Retinal pigment epithelial cell (primary cell): ENCODE measurements at places on chromosomes 1 and 21.

DNA sequence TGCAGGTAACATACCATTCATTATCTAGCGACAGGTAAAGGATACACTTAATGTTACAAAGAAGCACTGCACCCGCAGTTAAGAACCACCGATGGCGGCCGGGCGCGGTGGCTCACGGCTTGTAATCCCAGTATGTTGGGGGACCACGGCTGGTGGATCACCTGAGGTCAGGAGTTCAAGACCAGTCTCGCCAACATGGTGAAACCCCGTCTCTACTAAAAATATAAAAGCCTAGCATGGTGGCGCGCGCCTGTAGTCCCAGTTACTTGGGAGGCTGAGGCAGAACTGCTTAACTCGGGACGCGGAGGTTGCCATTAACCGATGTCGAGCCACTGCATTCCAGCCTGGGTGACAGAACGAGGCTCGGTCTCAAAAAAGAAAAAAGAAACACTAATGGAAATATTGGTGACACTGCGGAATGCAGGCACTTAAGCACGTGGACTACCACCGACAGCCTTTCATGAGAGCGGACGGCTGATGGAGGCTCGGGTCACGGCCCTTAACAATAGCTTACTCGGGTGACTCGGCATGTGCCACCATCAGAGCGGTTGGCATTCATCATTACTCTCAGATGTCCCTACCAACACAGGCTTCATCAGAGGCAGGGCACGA is 542 bp downstream of the GAS5 start:
- DNase-seq: no peak

- no peak for DNase-seq
Observed at GRCh38 chr1:62991152-62991551, 207.2 kb downstream of the ATG4C start.

GRCh38 chr1:78005755-78006154 is 1.0 kb downstream of the DNAJB4 start:
- DNase-seq: peak; percentile 87

DNA sequence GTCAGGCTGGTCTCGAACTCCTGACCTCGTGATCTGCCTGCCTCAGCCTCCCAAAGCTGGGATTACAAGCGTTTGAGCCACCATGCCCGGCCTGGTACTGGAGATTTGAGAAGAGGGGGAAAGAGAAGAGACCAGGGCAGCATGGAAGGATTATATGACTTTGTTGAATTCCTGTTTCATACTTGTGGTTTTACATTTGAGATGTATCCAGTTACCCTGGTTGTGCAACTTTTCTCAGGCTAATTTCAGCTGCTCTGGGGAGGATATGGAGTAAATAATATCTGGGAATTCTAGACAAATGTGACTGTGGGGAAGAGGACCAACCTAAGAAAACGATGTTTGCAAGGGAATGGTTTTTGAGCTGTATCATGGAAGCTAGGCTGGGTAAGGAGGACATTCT is 89.5 kb upstream of the GREM2 start:
- peak; percentile 88 for DNase-seq

GRCh38 chr1:178500091-178500770 is 3.5 kb upstream of the CLEC20A start:
- no peak for DNase-seq

DNA sequence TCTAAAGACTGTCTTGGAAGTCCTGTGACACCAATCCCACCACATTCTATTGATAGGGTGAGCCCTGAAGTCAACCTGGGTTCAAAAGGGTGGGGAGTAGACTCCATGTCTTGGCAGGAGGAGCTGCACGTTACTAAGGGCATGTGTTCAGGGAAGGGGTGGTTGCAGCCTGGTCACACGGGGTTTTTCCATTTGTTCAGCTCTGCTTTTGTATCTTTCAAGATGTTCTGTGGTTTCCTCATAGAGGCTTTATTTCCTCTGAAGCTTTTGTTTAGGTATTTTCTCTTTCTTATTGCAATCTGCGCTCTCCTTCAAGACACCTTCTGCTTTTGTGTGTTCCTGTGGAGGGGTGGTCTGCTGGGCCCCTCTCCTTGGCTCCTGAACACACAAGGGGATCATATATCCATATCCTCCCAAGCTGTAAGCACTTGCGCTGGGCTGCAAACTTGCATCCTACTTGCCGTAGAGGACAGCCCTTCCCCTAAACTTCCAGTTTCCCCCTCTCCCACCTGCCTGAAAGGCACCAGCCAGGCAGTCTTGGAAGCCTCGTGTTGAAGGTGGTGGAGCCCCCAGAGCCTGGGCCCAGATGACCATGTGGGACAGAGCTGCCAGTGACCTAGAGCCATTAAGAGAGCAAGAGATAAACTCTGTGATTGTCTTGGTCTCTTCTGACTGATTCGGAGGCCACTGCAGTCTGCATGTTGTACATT is 62.5 kb upstream of the TRAPPC10 start:
- no peak for DNase-seq

GRCh38 chr1:10288029-10288615 is 77.8 kb downstream of the KIF1B start:
- DNase-seq: no peak

DNA sequence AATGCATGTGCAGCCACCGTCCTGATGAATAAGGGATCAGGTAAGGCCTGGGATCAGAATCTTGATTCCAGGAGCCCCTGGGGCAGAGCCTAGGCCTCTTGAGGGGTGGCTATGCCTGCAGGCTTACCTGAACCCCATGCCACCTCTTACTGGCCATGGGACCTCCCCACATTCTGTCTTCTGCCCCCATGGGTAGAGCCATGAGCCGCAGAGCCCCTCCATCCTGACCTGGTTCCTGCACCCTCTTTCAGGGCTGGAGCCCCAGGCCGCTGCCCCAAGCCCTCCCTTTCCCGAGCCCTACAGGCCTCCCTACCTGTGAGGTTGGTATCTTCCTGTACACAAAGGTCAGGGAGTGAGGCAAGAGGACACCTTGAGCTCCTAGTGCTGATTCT is 120.8 kb downstream of the DMRTB1 start:
- DNase-seq: no peak

DNA sequence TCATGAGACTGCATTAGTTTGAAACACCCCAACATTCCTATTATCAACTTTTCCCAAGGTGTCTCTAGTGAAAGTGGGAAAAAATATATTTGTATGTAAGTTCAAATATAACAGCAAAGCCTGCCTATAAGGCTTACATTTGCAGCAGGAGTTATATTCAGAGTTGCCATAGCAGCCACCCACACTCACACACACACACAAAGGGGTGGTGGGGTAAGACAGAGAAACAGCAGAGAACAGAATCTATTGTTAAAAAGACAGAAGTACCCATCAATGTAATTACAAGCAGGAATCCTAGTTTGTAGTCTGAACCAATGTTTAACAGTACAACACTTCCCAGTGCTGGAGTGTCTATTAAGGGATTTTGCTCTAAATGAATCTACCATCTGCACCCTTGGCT is 55.0 kb downstream of the PLPPR5 start:
- DNase-seq: no peak

DNA sequence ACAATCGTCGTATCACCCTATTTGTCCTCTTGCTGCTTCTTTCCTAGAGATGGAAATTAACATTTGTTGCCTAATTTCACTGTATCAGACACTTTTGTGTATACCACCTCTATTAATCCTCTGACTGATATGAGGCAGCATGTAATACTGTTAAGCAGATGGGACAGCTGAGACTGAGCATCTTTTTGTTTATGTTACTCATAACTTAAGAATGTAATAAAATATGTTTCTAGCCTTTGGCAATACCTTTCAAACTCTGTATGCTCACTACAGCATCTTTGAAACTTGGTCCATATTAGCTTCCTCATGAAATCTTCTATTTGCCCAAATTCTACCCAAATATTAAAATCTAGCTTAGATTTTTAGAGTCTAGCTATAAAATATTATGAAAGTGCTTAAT is 2.3 kb downstream of the OR14K1 start:
- no peak for DNase-seq

- no peak for DNase-seq
Observed at GRCh38 chr1:116850436-116850835, 59.3 kb upstream of the PTGFRN start.

GRCh38 chr1:55044617-55045397 is 5.5 kb downstream of the PCSK9 start:
- no peak for DNase-seq

DNA sequence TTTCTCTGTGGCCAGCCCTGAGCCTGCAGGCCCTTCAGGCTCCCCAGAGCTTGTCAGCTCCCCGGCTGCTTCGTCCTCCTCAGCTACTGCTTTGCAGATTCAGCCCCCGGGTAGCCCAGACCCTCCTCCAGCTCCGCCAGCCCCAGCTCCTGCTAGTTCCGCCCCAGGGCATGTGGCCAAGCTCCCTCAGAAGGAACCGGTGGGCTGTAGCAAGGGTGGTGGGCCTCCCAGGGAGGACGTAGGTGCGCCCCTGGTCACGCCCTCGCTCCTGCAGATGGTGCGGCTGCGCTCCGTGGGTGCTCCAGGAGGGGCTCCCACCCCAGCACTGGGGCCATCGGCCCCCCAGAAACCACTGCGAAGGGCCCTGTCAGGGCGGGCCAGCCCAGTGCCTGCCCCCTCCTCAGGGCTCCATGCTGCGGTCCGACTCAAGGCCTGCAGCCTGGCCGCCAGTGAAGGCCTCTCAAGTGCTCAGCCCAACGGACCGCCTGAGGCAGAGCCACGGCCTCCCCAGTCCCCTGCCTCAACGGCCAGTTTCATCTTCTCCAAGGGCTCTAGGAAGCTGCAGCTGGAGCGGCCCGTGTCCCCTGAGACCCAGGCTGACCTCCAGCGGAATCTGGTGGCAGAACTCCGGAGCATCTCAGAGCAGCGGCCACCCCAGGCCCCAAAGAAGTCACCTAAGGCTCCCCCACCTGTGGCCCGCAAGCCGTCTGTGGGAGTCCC is 45.4 kb downstream of the YARS1 start:
- no peak for DNase-seq

DNA sequence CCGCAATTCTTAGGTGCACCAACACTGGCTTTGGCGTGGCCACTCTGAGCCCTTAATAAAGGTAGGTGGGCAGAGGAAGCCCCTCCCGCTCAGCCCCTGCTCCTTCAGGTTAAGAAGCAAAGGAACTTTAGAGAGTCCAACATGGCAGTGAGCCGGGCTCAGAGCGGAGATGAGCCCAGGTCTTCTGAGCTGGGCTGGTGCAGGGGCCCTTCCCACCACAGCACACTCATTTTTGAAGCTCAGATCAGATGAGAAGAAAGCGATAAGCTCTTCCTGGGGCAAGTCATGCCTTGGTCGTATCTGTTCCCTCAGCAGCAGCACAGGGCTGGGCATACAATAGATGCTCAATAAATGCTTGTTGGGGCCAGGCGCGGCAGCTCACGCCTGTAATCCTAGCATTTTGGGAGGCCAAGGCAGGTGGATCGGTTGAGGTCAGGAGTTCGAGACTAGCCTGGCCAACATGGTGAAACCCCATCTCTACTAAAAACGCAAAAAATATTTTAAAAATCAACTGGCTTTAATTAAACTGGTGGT is 51.1 kb upstream of the TARDBP start:
- DNase-seq: no peak

- no peak for DNase-seq
Observed at GRCh38 chr1:219123036-219123435, 50.6 kb upstream of the LYPLAL1 start.

DNA sequence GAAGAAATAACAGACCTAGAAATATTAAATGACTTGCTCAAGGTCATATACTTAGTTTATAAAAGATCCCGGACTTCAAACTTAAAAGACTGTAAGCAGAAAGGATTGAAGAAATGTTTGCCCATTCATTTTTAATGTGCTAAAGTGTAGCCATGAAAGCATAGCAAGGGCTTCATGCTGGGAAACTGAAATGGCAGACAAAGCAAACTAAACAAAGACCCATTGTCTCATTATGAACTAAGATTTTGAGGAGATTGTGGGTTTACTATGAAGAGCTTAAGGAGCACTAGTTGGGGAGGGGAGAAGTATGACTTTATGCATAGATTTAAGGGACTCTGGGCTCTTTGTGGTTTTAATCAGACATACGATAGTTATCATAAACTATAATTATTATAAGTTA is 26.3 kb downstream of the ADAMTS1 start:
- no peak for DNase-seq

- DNase-seq: no peak
Observed at GRCh38 chr1:202837746-202838262, 27.1 kb downstream of the PCAT6 start.

- no peak for DNase-seq
Observed at GRCh38 chr1:40876891-40877290, 14.7 kb upstream of the CITED4 start.

DNA sequence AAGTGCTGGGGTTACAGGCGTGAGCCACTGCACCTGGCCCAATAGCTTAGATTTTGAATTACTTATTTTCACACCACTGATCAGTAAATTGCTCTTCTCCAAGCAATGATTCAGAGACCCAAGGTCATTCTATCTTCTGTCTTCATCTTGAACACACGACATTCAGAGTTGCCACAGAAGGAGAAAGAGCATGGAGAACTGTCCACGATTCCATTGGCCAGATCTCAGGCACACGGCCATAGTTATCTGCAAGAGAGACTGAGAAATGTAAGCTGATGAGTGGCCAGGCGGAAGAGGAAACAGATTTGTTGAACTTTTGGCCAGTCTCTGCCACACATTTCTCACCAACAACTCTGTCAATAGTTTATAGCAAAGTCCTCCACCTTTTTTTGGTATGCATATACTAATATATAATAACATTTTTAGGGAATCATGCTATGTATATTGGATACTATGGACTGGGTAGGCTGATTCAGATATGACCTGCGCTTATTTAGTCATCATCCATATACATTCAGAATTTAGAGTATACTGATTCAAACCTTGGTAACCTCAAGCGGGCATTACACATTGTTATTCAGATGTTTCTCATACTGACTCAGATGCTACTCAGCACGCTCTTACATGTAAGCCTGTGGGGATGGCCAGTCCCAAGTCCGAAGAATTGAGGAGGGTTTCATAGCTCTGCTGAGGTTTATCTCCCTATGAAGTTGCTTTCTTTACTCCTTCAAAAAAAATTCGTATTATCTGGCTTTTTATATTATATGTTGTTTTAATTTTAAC is 25.5 kb upstream of the CAP1 start:
- no peak for DNase-seq

GRCh38 chr1:186152620-186153239 is 222.3 kb downstream of the TPR start:
- DNase-seq: peak; percentile 27

GRCh38 chr1:64653466-64653865 is 91.4 kb upstream of the RAVER2 start:
- no peak for DNase-seq

- no peak for DNase-seq
Observed at GRCh38 chr1:199861020-199861795, 166.3 kb upstream of the NR5A2 start.

GRCh38 chr1:98988904-98989555 is 15.6 kb downstream of the PLPPR5 start:
- DNase-seq: no peak

- peak; percentile 11 for DNase-seq
Observed at GRCh38 chr1:56709269-56709880, 64.3 kb downstream of the PRKAA2 start.

- DNase-seq: no peak
Observed at GRCh38 chr1:66768965-66769364, 16.7 kb downstream of the DYNLT5 start.

GRCh38 chr1:204575221-204576190 is 59.3 kb downstream of the MDM4 start:
- no peak for DNase-seq
